ENCODE measurements at places on chromosomes 1 and 21. TPM values are rescaled to one million over a fixed set of nuclear protein-coding genes. Genes with fewer than 3 reads are reported as not detected.

Gene TNFRSF1B
- 15.8 TPM for total RNA-seq

- no peak overlapping the region for H3K27ac ChIP-seq
- no peak overlapping the region for H3K4me3 ChIP-seq
- H3K27me3 ChIP-seq, result no peaks in the 10 kb centered on the region
- no peaks in the 10 kb centered on the region for H3K4me1 ChIP-seq
- no peak for DNase-seq
Observed at GRCh38 chr21:21712748-21713520, 714.7 kb downstream of the NCAM2 start.

DNA sequence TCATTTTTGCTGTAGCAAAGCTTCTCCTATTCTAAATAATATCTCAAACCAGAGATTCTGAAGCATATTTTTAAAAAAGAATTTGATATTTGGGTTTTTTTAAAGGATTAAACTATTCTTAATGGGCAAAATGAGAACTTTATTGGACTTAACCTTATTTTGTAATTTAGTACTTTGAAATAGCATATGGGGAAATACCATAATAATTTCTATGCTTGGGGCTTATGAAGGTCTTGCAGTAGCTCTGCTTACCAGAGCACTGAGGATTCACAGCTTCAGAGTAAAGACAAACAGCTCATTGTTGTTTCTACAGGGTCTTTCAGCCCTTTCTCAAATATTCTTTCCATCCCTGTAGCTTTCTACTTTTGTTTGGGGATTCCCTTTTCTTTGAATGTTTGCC is 111.2 kb upstream of the ZNF648 start:
- no peaks in the 10 kb centered on the region for H3K27me3 ChIP-seq
- no peak overlapping the region for H3K27ac ChIP-seq
- H3K4me1 ChIP-seq, result peaks cover 38% of the 10 kb centered on the region
- H3K4me3 ChIP-seq, result no peak overlapping the region
- no peak for DNase-seq

DNA sequence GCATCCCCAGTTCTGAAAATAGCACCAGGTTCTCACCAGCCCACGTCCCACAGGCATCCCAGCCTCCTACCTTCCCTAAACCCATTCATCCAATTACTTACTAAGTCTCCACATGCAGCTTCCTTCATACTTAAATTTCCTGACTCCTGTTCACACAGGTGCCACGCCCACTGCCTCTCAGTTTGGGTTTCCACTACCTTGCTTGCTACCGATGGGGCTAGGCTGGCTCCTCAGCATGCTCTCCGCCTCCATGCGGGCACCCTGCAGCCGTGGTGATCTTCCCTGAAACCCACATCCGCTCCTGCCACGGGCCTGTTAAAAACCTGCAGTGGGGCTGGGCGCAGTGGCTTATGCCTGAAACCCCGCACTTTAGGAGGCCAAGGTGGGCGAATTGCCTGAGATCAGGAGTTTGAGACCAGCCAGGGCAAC is 70.4 kb upstream of the ANGPTL1 start:
- no peak overlapping the region for H3K27ac ChIP-seq
- no peaks in the 10 kb centered on the region for H3K36me3 ChIP-seq
- peaks cover 44% of the 10 kb centered on the region for H3K4me1 ChIP-seq
- no peaks in the 10 kb centered on the region for H3K27me3 ChIP-seq

- no peaks in the 10 kb centered on the region for H3K27me3 ChIP-seq
- peaks cover 9% of the 10 kb centered on the region for H3K4me1 ChIP-seq
- no peak overlapping the region for H3K27ac ChIP-seq
- no peak overlapping the region for H3K4me3 ChIP-seq
- H3K36me3 ChIP-seq, result no peaks in the 10 kb centered on the region
Observed at GRCh38 chr21:35352066-35352770, 303.1 kb upstream of the RUNX1 start.

DNA sequence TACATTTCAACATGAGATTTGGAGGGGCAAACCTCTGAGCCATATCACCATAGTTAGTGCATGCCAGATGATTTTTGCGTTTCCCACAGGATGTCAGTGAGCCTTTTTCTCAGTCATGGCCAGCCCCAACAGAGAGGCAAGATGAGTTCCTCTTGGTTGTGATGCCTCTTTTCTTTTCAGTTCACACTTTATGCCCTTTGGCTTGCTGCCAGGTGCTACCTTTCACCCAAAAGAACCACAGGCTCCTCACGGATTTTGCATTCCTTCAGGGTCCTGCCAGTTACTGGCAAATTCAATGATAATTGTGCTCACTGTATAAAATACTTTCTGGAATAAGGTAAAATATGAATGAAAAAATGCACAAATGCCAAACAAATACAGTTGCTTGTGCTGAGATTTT is 411.3 kb downstream of the KIF26B start:
- no peak for DNase-seq
- no peaks in the 10 kb centered on the region for H3K36me3 ChIP-seq
- no peaks in the 10 kb centered on the region for H3K27me3 ChIP-seq
